NCI-H1930 (cell line): ENCODE measurements at places on chromosomes 12 and 14.

DNA sequence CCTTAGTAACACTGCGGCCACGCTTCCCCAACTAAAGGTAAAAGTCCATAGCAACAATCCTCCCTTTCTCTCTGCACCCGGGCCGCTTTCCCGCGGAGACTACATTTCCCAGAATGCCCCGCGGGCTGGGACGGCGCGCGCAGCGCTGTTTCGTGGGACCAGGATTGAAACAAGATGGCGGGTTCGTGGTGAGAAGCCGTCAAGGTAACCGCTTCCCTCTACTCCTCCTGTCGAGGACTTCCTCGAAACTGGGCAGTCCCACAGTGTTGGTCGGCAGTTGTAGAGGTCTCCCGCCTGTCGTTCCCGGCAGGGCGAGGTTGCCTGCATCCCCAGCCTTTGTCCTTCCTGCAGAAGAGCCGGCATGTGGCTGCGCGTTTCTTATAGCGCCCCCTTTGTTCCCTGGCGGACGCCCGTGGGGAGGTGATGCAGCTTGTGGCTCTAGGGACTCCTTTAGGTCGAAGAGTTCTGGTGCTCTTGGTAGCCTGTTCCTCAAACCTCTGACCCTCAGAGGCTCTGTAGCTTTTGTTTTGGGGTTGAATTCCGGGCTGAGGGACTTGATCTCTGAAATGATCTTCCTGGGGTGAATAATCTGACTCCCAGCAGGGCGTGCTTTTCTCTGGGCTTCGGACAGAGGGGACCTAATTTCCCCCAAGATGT lies at the start of gene MRPL42:
Gene MRPL42, plus strand, starts transcription at position 164 of the 657 bp plus-strand sequence. CDS start 1,772 bp downstream, outside the sequence.
- DNase-seq, result peak; percentile 89

DNA sequence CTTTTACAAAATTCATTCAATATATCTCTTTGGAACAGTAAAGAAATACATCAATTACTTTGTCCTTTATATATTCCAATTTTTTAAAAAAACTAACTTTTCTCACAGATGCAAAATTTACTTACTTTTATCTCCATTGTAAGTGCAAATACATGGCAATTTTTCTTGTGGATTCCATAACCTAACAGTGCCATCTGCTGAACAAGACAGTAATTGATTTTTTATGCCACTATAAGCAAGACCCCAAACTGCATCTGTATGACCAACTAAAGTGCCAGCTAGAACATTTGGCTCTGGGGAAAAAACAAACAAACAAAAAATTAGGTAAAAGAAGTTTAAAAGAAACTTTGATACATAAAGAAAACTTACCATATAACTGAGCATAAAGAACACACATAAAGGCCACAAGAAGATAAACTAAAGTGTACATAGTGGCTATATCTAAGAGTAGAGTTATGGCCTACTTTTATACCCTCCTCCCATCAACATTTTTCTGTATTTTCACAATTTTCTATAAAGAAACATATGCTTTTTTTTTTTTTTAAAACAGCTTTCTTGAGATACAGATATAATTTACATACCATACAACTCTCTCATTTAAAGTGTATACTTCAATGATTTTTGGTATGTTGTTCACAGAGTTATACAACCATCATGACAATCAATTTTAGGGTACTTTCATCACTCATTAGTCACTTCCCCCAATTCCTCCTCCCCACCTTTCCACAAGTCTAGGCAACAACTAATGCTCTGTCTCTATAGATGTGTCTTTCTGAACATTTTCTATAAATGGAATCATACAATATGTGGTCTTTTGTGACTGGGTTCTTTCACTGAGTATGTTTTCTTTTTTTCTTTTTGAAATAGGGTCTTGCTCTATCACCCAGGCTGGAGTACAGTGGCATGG lies 32.6 kb downstream of the COCH start:
- DNase-seq, result no peak

GRCh38 chr14:93969082-93969828 lies 7.1 kb downstream of the ASB2 start:
- no peak for DNase-seq

- DNase-seq, result no peak
Measured at GRCh38 chr12:8991371-8992345, 2.3 kb downstream of the KLRG1 start.

GRCh38 chr14:23094666-23095195 lies at the start of gene ACIN1:
ACIN1 (minus strand) TSS chr14:23095136; CDS start chr14:23095112, 24 bp downstream.
- DNase-seq, result no peak

- no peak for DNase-seq
Measured at GRCh38 chr12:114447274-114447716, 41.4 kb upstream of the TBX5 start.

DNA sequence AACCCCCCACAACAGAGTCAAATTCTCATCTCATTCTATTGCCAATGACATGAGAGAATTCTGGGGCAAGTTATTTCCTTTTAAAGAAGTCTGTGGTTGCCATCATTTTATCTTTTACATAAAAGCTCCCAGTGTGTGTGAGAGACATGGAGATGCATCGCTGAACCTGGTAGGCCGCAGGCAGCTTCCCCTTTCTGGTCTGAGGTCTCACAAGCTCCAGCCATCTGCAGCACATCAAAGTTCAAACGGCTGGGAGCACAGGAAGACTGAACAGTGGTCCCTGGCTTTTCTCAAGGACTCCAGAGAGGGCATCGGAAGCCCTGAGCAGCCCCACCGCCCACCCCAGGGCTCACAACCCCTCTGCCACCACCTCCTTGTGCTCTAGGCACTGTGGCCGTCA lies 141.7 kb downstream of the RIMBP2 start:
- no peak for DNase-seq

- DNase-seq, result no peak
Measured at GRCh38 chr14:57293866-57294837, 25.4 kb downstream of the AP5M1 start.

DNA sequence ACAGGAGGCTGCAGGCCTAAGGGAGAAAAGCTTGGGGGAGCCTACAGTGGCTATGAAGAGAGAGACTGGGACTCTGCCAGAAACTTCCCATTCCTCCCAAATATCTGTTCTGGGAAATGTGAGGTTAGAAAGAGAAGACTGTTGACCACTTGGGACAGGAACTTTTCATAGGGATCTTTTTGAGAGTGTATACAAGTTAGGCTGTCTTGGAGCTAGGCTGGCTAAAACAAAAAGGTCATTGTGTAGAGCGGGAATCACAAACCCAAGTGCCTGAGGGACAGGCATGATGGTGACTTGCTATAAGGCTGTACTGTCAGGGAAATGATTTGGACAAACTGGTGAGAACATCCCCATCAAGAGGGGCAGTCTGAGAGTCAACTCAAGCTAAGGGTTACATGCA lies 175.1 kb downstream of the GRIP1 start:
- DNase-seq, result no peak

- DNase-seq, result no peak
Measured at GRCh38 chr12:1796515-1797010, 23.8 kb upstream of the LRTM2 start.

GRCh38 chr12:100476013-100476751 lies 2.5 kb downstream of the NR1H4 start:
- DNase-seq, result no peak

- DNase-seq, result no peak
Measured at GRCh38 chr12:64006211-64006825, 161.8 kb downstream of the SRGAP1 start.

DNA sequence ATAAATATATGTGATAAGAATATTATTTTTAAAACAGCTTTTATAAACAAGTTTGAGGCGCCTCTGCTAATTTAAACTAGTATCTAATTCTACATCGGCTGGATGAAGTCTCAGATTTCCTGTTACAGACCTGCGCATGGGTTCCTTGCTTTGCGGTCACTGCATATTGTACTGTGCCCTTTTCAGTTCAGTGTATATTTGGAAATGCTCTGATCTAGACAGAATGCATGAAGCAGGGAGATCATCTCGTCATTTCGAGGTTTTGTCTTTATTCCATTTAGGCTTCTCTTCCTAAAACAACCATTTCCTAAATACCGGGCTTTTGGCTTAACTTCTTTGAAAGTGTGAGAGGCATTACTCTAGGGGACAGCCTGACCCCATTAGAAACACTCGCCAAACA lies 25.6 kb downstream of the CRACR2A start:
- no peak for DNase-seq

DNA sequence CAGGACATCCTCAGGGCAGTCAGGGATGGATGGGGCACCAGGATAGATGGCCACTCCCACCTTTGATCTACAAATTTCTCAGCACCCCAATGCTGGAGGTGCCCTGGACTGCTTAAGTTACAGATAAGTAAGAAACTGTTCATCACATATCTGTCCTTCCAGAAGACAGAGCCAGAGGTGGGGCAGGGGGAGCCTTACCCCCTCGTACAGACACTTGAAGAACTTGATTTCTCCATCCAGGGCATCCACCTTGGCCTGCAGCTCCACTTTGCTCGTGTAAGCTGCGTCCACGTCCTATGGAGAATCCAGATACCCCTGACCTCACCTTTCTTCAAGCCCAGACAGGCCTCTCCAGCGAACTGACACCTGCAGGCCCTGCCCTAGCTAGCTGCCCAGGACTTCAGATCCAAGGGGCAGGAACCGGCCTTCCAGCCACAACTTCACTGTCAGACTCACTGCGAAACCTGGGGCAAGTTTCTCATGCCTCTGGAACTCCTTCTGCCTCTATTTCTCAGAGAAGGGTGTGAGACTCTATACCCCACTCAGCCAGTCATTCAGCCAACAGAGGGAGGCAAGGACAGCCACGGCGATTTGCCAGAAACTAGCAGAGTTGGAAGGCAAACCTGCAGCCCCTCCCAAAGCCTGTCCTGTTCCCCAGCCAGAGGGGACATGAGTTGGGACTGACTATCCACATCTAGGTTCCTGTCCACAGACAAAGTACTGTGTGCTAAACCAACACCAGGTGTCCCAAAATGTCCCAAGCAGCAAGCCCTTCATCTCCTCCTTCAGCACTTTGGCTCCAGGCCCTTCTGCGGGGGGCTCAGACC lies 3.8 kb downstream of the KRT73 start:
- DNase-seq, result no peak

- no peak for DNase-seq
Measured at GRCh38 chr14:95431199-95432143, 85.0 kb downstream of the SYNE3 start.

DNA sequence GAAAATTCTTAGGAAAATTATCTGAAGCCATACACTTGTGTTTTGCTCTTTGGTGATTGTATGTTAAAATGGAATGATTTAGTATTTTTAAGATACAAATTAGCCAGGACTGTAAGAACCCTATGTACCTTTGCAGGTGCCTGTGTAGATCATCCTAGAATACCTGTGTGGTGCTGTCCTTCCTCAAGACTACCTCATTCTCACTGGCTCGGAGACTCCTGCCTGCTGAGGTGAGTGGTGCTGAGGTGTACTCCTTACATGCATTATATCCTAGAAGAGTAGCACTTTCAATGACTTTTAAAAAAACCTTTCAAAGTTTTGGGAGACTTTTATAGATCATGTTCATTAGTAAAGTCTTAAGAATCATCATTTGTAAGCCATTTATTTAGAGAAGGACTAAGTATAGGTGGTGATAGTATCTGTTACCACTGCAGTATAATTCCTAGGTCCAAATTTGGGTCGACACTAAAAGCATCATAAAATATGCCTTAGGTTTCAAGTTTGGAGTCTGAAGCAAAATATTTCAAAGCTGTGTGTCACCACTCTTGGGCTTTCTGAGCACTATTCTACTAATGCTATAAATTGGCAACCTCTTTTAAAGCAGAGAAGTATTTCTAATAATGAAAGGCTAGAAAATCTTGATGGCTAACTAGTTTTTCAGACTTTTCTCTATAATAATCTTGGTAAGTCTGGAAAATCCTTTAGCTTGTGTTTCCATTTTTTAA lies 36.6 kb downstream of the RASSF8 start:
- DNase-seq, result no peak

DNA sequence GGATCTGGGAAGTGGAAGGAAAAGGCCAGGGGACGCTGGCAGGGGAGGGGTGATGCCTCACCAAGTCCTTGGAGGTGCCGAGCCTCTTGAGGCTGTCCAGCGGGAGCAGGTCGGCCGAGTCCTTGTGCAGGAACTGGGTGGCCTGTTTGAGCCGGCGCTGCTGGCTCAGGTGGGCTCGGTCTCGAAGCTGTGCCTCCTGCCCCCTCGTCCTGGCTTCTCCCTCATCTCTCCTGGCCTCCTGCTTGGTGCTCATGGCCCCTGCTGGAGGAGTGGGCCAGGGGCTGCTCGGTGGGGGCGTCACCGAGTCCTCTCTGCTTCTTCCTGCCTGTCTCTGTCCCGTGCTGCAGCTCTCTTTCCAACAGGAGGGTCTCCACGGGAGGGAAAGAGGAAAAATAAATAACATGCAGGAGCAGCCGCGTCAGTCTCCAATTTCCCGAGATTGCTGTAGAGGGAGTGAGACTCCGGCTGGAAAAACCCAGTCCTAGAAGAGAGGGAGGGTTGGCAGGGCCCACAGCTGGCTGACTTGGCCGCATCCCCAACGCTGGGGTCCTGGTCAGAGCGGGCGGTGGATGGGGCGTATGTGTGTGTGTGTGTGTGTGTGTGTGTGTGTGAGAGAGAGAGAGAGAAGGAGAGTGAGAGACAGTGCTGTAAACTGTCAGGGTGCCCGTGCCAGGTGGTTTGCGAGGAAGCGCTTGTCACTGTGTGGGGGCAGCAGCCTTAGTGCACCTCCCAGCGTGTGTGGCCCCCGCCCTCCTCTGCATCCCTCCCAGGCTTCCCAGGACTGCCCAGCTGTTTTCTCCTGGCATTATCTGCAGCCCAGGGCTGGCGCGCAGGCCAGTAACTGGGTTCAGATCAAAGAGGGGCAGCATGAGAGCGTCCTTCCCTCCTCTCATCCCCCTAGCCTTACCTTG lies at the start of gene NRIP2:
Gene NRIP2, minus strand, starts transcription at position 455 of the 911 bp plus-strand sequence. Its CDS starts 52 bp downstream, at position 403.
- no peak for DNase-seq

- no peak for DNase-seq
Measured at GRCh38 chr12:6263931-6264330, 46.6 kb upstream of the PLEKHG6 start.

DNA sequence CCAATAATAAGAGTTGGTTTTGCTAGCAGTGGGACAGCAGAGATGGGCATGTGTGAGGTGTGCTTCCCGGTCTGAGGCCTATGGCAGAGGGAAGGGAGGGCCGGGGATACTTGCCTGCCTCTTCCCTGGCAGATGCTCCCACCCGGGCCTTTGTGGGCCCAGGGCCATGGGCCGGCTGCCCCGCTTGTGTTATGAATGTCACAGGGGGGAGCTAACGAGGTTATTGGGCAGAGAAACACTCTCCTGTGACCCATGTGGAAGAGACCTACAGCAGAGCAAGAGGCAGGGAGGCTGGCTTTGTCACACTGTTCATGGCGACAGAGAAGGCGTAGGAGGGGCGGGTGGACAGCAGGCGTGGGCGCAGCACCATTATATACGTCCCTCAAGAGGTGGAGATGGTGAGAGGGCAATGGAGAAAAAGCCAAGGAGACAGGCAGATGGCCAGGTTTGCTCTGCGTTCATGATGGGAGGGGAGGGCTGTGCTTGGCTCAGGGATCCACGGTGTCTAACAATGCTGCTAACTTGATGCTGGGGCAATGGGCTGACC lies 13.3 kb downstream of the CCND2 start:
- DNase-seq, result no peak

- no peak for DNase-seq
Measured at GRCh38 chr12:112514926-112515642, 96.3 kb downstream of the PTPN11 start.

DNA sequence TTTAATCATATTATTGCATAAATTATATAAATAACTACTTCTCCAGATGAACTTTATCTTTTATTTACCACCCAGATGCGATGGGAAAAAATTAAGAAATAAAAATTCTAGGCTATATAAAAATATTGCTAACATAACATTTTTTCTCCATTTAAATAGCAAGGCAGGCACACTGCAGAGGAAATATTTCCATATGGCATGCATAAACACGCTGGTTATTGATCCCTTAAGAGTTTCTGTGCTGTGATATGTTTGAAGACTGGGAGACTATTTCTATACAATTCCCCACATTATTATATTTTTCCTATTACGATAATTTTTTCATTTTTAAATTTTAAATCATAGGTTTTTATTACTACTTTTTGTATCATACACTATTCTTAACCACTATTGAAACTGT lies 131.5 kb downstream of the C12orf50 start:
- DNase-seq, result no peak
